Left lung (tissue), 14 donors: ENCODE measurements at places on chromosomes 13 and 19.

- DNase-seq = no peak
Observed at GRCh38 chr13:27354379-27354778, 70.0 kb upstream of the GTF3A start.

- no peak for DNase-seq
Observed at GRCh38 chr19:51573331-51573730, 2.2 kb downstream of the ZNF175 start.

GRCh38 chr19:4759388-4760284, 31.9 kb upstream of the FEM1A start:
- peak; percentile 91 for DNase-seq

- peak; percentile 82 for DNase-seq
Observed at GRCh38 chr19:46860846-46861690, at the start of gene ARHGAP35. ARHGAP35 (plus strand) TSS chr19:46860997; CDS start chr19:46918676, 57,679 bp downstream.

GRCh38 chr19:50277966-50278580, 51.1 kb downstream of the KCNC3 start:
- no peak for DNase-seq

GRCh38 chr13:48851707-48852106, 124.0 kb upstream of the FNDC3A start:
- no peak for DNase-seq

- DNase-seq = peak; percentile 67
Observed at GRCh38 chr19:572743-573518, 535 bp downstream of the BSG start.

- DNase-seq = no peak
Observed at GRCh38 chr13:98803111-98803561, 50.7 kb upstream of the SLC15A1 start.
